Stimulated activated CD4-positive, alpha-beta T cell treated with anti-CD3 and anti-CD28 coated beads, Interleukin-4, amount 100 ng/mL, for 4 hours (primary cell): ENCODE measurements at places on chromosomes 1 and 21.

DNA sequence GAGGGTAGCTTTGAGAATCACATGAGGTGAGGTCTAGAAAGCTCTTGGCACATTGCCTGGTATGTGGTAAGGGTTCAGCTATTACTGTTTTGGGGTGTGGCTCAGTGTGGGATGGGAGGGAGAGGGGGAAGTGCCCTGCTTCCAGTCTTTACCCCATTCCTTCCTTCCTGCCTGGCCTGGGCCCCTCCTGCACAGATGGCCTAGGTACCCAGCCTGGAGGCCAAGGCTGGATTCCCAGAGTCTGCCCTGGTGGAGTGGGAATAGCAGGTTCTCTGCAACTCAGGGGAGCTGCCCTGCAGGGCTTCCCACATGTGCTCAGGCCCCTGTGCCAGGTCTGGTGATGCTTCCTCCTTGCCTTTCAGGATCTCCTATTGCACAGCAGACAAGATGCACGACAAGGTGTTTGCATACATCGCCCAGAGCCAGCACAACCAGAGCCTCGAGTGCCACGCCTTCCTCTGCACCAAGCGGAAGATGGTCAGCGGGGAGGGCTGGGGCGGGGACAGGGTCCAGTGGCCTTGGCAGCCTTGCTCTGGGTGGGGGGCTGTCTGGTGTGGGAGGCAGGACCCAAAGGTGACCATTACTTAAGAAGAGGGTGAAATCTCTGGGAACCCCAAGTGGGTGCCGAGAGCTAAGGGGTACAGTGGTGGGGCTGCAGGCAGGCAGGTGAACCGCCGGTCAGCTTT is 13.5 kb downstream of the LDLRAP1 start:
- no peak for DNase-seq

DNA sequence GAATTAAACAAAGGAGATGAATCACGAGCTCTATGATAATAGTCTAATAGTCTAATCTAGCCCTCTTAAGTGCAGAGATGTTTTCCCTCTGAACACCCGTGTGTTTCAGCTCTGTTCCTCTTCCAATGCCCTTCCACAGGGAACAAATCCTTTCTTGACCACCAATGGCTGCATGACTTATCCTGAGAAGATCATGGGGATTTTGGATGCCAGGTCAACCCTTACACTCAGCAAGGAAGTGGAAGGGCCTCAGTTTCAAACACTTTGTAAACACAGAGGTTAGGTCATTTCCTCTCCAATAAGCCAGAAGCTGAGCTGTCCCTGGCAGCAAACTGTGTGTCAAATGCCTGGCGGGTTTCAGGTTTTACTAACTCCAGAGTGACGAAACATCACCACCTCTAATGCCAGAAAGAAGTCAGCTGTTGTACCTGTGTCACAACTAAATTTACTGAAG is 200.0 kb downstream of the GABPA start:
- no peak for DNase-seq

DNA sequence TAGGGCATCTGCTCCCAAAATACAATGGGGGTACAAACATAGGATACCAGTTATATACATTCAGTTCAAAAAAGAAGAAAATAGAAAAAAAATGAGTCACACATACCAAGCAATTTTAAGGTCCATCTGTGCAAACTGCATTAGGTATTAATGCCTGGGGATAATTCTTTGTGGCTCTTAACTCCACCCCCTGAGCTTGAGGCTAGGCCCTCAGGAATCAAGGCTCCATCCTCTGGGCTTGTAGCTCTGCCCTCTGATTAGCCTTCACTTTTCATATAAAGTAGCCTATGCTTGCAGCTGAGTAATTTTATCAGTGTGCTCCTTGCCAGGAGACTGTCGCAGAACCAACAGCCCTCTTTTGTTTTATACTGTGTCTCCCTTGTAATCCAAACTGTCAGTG is 69.9 kb upstream of the BACE2 start:
- DNase-seq = no peak

- DNase-seq = no peak
Measured at GRCh38 chr1:173302366-173302765, 95.2 kb upstream of the TNFSF4 start.

- no peak for DNase-seq
Measured at GRCh38 chr1:178490967-178491366, 5.8 kb downstream of the CLEC20A start.

GRCh38 chr1:237227476-237227875 is 185.5 kb downstream of the RYR2 start:
- no peak for DNase-seq

GRCh38 chr1:234525099-234525799 is 46.3 kb upstream of the TARBP1 start:
- DNase-seq = no peak

GRCh38 chr1:6109688-6110087 is 64.0 kb downstream of the KCNAB2 start:
- no peak for DNase-seq

- no peak for DNase-seq
Measured at GRCh38 chr1:113192980-113193379, 120.0 kb downstream of the LRIG2 start.

DNA sequence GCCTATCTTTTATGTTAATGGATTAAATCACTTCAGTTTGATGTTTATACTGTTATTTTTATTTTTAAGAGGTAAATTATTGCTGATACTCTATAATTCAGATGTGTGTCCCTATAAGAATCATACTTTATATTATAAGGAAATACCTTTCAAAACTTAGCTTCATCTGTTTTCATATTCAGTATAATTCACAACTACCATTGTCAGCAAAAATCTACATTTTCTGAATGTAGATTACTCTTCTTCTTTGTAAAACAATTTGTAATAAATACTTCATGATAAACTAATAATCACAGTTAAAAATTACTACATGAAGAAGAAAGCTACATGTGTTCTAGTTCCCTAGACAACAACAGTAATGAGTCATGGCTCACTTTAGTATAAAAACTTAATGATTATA is 115.4 kb upstream of the SERTAD4 start:
- no peak for DNase-seq

GRCh38 chr1:17689011-17689410 is 66.1 kb upstream of the ACTL8 start:
- no peak for DNase-seq

DNA sequence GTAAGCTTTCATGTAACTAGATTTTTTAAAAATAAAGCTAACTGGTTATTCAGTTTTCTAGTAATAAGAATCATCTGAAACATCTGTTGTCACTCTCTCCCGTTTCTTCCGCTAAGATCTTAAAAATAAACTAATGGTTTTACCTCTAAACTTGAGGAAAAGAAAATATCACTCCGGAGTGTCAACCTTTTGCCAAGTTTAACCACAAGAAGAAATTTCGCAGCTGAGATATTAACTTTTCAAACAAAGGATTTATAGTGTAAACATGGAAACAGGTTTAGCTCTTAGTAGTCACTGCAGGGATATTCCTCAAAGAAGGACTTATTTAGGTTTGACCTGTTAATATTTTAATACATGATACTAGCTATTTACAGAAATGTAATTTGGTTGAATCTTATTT is 954.9 kb downstream of the ADGRL2 start:
- no peak for DNase-seq

DNA sequence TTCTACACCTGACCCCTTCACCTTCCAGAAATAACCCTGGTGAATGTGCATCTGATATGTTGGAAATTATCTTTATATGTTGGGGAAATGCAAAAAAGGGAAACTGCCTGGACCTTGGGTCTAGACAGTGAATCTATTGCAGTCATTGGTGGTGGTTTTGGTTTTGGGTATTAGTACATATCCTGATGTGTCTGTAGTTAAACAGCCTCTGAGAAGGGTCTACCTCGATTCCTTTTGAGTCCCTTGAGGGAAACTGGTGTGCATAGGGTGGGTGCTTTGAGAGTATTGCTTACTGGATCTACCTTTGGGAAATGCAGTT is 127.3 kb upstream of the KIAA0040 start:
- DNase-seq = no peak

DNA sequence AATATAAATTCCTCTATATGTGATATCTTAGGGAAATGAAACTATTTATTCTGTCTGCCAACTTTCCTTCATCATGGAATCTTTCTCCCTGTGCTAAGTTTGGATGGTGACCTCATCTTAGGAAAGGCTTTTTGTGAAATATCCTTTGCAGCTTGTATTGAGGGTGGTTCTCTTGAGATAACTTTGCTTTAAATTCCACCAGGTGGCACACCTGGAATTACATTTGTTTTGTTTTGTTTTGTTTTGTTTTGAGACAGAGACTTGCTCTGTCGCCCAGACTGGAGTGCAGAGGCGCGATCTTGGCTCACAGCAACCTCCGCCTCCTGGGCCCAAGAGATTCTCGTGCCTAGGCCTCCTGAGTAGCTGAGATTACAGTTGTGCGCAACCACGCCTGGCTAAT is 7.6 kb upstream of the CD1A start:
- DNase-seq = no peak

GRCh38 chr1:9324246-9325096 is 31.8 kb downstream of the SPSB1 start:
- DNase-seq = no peak

DNA sequence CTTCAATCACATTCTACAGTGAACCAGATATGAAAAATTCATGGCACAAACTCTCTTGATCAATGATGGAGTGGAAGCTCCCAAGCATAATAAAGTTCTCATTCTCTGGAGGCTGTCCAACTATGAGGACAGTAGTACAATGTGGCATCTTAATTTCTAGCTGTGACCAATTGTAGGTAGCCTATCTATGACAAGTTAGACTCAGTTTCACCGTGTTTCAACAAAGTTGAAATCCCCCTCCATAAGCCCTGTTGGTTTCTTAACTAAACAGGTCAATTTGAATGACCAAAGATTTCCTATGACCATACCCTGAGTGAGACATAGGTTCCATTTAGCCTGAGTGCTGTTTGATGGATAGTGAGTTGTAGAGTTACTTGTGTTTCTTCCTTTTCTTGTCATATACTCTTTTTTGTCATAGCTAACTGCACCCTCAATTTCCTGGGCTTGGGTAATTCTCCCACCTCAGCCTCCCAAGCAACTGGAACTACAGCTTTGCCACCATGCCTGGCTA is 11.8 kb downstream of the PATJ start:
- no peak for DNase-seq

DNA sequence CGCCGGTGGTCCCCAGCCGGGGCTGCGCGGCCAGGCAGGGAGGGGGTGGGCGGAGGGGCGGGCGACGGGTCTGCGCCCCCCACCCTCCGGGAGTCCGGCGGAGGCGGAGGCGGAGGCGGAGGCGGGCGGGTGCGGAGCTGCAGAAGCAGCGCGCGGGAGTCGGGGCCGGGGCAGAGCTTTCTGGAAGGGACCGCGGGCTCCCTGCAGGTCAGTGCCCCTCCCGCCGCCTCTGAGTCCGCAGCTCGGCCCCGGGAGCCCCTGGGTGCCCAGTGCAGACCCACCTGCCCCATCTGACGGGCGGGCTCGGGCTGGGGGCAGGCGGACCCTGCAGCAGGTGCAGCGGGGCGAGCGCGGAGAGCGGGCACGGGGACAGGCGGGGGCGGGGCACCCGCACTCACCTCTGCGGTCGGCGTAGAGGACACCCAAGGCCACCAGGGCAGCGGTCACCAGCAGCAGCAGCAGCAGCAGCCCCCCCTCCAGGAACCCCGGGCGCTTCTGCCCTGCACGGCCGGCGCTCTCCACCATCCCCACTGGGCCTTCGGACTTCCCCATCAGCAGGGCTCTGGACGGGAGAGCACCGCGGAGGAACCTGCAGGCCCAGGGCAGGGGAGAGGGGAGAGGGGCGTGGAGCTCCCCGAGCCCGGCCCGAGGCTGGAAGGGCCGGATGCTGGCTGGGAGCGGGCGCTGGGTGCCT is 3.7 kb downstream of the MMEL1 start:
- DNase-seq = no peak

DNA sequence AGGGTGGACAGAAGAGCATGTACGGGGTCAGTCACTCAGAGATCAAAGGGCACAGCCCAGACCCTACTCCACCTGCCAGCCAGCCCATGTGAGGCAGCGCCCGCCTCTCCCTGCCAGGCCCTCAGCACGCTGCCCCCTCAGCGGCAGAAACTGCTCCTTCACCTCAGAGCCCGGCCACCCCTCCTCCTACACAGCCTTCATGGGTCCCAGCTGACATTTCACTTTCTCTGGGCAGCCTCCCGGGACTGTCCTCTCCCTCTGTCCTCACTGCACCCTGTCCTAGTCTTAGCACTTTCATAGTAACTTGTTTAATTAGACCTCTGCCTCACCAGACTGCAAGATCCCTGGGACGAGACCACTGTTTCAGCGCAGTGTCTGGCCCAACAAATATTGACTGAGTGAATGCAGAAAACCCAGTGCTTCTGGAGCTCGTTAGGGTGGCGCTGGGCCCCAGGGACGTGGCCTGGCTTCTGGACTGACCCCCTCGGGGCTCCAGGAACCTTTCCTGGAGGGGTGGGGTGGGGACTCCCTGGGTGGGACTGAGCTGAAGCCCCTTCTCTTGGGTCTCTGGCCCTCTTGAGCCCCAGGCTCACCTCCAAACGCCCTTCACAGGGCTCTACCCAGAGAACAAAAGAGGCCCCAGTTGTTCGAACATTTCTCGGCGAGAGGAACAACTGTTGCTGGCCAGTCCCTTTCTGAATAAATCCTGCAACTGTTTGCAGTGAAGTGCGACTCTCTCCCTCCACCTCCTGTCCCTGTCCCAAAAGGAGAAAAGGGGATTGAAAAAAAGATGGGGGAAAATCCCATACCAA is 114.9 kb downstream of the CASZ1 start:
- no peak for DNase-seq

DNA sequence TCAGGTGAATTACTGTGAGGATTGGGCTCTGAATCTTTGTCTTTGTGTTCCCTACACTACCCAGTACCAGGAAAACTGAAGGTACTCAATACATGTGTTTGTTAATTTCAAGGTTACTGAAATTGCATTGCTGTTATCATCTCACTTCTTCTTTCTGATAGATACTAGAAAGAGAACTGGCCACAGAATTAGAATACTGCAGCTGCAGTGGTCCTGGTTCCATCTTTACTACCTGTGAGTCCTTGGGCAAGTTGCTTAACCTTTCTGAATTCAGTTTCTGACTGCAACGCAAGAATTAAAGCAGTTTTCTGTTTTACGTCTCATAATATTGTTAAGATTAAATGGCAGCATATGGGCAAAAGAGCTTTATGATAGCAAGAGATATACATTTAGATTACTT is 263.5 kb downstream of the LMO4 start:
- no peak for DNase-seq

GRCh38 chr1:202073206-202073605 is 49.5 kb upstream of the GPR37L1 start:
- DNase-seq = no peak

DNA sequence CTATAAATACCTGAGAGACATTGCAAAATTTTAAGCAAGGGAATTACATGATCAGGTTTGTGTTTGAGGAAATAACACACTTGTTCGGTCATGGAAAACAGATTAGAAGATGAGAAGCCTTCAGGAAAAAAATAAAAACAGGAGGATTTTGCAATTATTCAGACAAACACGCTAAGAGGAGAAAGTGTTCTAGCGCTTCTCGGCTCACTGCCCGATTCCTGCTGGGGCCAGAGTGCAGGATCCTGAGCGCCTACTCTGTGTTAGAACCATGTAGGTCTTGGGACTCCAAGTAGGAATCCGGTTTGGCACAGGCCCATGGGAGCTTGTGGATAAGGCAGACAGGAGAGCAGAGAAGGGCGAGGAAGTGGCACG is 8.1 kb upstream of the PRELP start:
- no peak for DNase-seq
